Esophagus squamous epithelium (tissue), 5 donors: ENCODE measurements at places on chromosomes 2 and 18. TPM values are rescaled to one million over a fixed set of nuclear protein-coding genes. Genes with fewer than 3 reads are reported as not detected.

DNA sequence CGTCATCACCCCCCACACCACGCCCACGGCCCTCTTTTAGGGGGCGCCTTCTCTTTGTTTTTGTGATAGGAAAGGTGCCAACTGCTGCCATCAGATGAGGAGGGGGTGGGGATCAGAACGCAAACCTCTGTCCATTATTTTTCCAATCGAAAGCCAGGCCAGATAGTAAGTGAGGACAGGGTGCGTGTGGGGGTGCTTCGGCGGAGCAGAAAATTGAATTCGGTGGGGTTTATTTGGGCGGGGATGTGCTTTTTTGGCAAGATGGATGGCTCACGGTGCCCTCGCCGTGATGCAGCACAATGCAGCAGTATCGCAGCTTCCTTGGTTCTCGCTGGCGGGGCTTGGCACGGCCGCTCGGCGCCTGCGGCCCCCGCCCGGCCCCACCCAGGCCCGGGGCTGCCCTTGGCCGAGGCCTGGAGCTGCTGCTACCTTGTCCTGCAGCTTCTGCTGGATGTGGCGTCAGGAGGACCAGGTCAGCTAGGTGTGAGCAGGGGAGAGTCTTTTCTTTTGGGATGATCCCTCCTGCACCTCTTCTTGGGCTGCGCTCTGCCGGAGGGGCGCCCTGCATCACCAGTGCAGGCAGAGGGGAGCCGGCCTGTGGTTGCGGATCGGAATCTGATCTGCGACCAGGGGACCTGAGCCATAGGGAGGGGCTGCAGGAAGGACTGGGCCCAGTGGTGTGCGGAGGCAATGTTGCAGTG is 1.3 kb downstream of the SPTBN1 start:
- no peak for DNase-seq

CIB4 gene
- total RNA-seq = not detected

GRCh38 chr2:238694922-238695321 is 153.0 kb upstream of the TWIST2 start:
- no peak for DNase-seq

DNA sequence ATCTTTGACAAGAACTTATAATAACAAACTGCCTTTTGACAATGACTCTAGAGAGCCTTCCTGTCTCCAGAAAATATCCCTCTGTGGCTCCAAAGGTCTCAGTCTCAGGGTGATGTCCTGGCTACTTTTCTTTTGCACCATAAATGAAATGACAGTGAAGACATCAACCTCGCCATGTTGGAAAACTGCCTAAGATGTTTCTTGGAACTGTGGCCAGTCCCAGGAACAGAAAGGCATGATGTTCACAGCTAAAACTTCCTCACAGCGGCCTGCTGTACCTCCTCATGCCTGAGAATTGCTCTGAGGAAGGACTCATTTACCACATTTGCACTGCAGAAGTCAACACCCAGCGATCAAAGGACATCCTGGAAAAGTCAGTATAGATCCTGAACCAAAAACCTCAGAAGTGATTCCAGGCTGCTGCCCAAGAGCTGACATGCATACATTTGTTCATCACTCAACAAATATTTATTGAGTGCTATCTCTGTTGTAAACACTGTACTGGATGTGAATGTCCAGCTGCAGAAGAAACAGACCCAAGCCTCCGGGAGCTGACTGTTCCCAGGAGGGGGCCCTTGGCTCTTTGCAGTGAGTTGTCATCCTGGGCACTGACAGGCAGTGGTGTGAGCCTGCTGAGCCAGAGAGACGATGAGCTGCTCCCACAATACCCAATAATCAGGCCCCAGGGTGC is 64.3 kb upstream of the ACSL3 start:
- no peak for DNase-seq

LCT gene
- total RNA-seq = not detected

GRCh38 chr2:119323459-119323858 is 43.2 kb downstream of the C2orf76 start:
- DNase-seq = no peak

- no peak for DNase-seq
Observed at GRCh38 chr2:217529271-217529670, 473.5 kb downstream of the TNS1 start.

DNA sequence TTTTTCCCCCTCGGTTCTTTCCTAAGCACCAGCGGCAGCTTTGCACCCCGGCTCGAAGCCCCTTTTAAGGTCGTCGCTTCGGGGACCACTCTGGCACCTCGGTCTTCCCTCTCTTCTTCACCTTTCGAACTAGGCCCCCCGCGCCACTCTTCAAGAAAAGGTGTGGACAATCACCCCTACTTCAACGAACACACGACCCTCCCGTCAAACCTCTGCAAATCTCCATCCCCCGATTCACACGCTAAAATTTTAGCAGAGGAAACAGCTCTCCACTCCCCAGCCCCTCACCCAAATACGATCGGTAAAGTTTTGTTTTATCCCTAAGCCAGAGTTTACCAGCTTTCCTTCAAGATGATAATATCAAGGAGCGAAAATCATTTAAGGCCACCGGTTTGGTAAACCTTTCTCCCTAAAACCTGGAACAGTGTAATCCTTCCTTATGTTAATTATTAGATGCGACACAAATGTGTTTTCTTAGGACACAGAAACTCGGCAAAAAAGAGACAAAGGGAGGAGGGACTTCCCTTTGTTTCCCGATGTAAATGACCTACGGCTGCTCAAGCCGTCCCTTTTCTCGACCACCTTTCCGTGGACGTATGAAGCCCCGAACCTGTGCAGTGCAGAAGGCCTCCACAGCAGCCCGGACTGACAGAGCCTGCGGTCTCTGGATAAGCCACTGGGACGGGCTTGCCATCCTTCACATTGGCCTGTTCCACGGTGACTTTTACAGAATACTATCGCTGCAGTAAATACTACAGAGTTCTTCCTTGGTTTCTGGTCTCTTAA is 85.2 kb downstream of the RBMS1 start:
- no peak for DNase-seq

DNA sequence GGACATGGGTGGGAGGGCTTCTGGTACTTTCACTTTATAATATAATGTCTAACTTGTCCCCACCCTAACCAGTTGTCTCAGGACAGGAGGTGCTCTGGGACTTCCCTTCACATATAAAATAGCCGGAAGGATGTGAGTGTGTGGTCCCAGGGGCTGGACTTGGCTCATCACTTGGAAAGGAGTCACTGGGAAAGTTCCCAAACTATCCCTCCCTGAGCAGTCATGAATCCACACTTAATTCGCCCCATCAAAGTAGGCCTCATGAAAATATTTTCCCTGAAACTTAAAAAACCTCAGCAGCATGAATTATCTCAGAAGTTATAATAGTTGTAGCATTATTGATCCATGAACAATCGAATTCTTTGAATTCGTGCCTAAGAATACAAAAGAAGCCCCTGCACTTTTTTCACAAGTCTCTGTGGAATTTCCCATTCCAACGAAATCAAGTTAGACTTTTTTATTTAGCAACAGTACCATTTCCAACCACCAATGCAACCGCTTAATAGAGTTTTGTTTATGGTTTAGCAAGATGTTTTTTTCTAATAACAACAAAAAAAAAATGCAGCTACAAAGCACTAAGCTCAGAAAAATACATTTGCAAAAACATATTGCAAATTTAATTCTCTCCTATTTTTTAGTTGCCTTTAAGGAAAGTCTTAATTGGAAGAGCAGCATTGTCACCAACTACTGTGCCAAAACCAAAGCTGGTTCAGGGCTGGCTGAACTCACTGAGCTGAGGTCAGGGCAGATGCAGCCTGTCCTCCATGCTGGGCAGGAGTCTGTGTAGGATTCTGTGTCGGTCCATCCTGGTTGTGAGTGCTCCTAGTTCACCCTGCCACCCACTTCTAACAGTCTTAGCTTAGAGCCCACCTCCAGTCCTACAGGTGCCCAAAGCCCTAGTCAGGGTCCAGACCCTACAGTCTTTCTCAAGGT is 68.8 kb upstream of the SPTBN1 start:
- DNase-seq = no peak

EIF4E2 gene
- 51.0 TPM for total RNA-seq

DNA sequence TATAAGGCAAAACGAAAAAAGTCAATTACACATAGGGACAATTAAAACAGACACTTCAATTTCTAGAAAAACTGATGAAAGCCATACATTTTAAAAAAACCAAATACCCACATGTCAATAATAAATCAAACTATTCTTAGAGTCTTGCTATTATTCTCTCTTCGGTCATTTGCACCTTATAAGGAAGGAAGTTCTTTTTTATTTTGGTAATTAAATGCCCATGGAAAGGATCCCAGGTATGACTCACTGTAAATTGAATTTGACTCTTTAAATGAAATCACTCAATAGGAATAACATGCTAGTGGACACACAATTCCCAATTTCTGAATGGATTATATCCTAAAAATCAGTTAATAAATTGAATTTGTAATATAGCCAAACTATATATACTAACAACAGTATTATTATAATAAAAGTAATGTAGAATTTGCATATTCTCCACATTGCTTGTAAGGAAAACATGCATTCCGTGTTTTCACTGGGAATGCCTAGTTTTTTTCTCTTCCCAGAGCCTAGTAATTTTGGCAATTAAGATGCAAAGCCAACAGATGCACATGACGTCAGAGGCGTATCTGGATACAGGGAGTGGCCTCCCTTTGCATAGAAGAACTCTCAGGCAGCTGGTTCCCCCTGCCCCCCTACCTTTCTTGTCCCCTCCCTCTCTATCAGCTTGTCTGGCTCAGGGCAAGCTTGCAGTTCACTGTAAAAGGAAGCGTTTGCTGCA is 153.5 kb upstream of the PGAP1 start:
- DNase-seq = no peak

DSG4 gene
- total RNA-seq = not detected

DNA sequence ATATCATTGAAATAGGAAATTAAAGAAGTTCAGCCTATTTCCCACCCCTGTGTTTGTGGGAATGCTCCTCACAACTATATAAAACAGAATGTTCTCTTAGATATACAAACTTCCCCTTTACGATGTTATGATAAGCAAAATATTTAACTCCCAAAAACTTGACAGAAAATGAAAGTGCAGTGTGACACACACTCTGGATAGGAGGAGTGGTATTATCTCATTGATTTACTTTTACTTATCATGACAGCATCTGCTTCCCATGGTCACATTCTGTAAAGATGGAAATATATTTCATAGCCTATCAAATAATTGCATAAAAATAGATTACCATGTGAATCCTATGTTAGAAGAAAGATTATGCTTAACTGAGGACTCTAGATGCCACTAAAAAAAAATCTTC is 96.6 kb upstream of the STK17B start:
- DNase-seq = no peak

DNA sequence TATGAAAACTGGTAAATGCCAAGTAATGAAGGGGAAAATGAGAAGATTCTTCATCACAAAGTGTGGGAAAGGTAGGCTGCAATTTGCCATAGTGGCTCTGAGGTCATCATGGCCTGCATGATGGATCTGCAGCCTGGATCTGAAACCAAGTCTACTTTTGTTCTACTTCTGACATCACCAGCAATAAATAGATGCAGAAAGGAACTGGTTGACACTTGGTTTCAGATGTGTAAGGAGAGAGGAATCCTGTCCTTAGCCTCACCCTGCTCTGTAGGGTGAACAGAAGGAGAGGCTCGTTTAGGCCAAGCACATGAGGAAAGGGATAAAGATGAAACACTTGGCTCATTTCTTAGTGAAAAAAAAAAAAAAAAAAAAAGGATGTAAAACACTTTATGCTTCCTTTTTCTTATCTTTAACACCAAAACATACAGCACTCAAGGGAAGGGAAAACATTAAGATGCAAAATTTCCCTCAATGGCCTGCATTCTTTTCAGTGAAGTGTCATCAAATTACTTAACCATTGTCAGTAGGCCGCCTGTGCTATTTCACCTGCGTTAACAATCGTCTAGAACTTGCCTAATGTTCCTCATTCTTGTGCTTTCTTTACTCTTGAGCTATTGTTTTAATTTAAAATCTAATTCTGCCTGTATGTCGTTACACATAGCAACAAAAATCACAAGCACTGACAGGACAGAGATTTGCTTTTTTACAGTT is 3.9 kb downstream of the NEB start:
- no peak for DNase-seq

DNA sequence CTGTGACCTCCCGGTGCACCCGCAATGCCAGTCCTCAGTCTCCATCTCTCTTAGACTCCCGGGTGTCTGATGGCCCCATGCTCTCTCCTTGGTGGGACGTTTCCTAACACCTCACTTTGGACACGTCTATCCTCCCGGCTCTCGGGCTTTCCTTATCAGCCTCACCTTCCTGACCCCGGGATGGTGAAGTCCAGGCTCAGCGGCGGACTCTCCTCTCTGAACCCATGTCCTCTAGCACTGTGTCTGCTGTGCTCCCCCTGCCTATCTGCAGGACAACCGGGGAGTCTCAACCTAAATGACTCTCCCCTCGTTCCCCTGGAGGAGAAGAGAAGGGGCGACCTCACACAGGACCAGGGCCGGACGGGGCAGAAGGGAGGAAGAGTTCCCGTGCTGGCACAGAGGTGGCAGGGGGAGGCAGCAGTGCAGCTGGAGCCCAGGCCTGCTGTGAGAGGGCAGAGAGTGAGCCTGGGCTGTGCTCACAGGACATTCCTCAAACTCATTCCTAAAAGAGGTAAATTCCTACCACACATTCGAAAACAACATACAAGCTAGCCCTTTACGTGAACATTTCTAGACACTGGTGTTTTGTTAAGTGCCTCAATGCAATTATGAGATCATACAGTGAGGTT is 41.9 kb downstream of the MBP start:
- DNase-seq = no peak

DNA sequence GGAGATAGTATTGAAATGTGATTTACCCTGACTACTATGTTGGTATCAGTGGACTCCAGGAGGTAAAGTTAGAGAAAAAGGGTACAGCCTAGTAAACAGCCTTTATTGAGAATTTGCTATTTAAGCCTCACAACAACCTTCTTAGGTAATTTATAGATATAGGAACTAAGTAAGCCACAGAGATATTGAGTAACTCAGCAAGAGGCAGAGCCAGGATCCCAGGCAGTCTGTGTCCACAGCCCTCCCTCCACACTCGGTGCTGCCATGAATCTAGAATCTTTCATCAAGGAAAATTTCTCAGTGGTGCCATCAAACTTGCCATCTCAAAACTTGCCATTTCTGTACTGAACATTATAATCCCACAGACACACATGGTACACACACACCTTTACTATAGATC is 170.9 kb downstream of the CAPN13 start:
- DNase-seq = no peak

ZNF142 gene
- total RNA-seq = 23.1 TPM

DNA sequence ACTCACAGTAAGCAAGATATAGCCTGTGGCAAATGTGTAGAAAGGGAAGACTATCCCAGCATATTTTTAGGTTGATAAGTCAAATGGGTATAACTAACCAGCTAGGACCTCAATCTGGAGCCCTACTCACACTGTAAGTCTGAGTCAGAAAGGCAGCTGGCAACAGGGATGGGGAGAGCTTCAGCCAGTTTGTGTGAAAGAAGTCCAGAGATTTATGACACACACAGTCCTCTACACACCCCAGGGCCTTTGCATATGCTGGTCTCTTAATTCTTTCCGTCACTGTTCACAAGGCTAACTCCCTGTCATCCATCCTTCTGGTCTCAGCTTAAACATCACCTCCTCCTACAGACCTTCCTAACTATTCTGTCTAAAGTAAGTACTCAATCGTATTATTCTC is 5.9 kb upstream of the TCF4 start:
- DNase-seq = no peak
